ENCODE measurements at places on chromosomes 7 and 10.

DNA sequence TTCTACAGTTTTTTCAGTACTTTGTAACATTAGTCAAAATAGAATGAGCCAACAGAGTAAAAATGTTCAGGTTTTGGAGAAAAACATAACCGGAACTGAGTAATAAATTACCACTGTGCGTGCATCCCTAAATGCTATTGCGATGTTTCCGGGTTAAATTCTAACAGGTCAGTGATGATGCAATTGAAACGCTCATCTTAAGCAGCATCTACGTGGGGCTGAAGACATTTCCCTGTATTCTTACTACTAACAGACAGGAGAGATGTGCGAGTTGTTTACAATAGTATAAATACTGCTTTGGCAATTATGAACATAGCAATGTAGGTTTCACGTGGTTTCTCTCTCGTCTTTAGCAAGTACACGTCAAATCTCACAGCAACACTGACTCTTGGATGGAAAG is 149.4 kb downstream of the USP6NL start:
- no peak for DNase-seq

GRCh38 chr10:96513305-96513697 is 425 bp downstream of the TLL2 start:
- no peak for DNase-seq

GRCh38 chr7:118590107-118590506 is 365.6 kb downstream of the ANKRD7 start:
- no peak for DNase-seq

DNA sequence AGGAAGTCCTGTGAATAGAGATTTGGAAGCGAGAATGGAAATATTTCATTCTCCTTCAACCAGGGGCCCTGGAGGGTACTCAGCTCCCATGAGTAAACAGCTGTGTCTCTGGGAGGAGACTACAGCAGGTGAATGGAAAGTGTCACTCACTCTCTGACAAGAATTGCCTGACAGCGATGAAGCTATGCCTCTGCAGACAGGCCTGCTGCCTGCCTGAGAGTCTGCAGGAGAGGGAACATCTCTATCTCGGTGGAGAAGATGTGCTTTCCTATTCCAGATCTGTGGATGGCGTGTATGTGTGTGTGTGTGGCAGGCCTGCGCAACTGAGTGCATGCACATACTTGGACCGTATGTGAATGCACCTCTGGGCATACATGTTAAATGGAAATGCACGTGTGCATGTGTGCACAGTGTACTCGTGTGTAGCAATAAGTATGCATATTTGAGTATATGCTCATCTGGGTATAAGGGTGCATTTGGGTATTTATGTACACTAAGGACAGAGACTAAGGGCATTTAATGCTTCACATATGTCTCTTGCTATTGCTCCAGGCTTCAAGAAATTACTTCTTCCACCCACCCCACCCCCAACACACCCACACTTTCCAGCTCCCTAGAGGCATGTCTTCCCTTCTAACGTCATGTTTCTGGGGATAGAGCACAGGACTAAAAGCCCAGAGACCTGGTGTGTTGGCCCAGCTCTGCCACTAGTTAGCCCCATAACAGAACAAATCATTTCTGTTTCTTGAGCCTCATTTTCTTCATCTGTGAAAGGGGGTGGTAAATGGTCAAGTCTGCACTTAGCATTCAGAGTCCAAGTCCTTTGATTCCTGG is 4.6 kb upstream of the ADCYAP1R1 start:
- no peak for DNase-seq

DNA sequence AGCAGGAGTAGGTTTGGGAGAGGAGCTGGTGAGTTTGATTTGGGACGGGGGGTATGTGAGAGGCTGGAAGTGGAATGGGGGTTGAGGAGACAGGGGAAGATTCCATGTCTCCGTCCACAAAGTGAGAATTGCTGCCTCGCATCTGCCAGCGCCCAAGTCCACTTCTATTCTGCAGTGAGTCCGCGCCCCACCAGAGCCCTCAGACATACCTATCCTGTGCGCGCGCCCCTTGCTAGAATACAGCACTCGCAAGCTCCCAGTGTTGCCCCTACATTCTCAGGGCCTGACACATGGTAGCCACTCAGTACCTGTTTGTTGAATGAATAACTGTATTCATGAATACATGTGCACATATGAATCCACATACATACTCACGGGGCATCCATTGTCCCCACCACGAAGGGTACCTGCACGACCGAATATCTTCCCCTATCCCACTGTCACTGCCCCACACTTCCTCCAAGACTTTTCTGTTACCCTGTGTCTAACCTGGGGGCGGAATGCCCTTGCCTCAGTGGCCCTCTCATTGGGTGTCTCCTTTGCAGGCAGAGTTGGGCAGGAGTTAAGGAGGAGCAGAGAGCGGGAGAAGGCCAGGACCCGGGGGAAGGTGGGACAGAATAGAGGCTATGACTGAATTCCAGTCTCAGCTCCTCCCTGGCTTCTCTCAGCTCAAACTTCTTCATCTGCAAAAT is 19.9 kb downstream of the POLL start:
- no peak for DNase-seq

DNA sequence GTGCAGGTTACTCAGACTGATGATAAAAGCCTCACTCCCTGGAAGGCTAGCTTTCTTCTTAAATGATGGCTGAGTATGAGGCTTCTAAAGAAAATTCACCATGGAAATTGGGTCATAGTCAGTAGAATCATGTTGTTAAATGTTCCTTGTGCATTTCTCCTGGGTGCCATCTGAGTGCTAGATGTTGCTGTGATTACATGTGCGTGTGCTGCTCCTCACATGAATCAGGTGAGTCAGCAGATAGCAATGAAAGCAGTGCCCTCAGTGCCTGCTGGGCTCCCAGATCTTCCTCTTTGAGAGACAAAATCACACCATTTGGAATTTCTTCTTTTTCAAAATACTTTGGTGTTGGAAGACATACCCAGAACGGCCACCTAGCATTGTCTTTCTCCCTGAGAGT is 331.7 kb downstream of the XPNPEP1 start:
- no peak for DNase-seq

DNA sequence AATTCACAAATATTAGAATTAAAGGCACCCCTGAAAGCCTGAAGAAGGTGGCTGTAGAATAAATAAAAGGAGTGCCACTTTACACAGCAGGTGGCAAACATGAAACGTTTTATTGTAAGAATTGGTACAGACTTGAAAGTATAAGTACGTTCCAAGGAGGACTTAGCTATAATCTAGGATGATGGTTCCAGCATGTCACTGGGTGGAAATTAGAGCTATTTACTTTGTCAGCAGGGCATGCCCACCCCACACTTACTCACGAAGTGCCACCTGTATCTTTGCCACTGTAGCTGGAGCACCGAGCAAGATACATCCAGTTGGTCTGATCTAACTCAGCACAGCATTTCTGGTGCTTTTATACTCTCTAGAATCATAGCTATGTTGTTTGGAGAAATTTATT is 97.8 kb downstream of the GRM8 start:
- DNase-seq: no peak

- no peak for DNase-seq
Measured at GRCh38 chr7:154917808-154918160, 85.1 kb downstream of the PAXIP1 start.

DNA sequence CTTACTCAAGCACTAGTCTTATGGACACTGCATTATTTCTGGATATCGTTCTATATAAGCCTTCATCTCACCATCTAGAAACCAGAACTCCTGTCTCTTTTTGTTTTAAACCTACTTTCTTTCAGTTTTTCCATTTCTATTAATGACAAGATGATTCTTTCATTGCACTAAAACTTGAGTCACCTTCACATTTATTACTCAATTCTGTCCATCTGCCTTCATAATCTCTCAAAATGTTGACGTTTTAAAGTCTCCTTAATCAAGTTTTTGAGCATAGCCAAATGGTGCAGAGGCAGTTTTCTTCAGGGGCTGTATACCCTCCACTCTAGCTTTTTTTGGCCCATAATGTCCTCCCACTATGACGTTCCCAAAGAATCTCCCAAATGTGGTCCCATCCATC is 17.6 kb downstream of the STAM start:
- DNase-seq: no peak

- no peak for DNase-seq
Measured at GRCh38 chr10:94645285-94645684, 38.2 kb upstream of the CYP2C18 start.

DNA sequence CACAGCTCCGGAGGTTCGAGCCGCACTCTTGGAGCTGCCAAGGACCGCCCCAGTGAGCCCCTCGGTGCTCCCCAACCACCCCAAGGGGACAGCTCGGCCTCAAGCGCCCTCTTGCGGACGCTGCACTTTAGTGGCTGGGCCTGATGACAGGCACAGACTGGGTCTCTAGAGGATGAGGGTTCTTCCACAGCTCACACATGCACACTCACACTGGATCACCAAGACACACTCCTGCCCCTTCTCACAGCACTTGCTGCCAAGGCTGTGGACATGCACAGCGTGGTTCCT is 2.1 kb downstream of the RET start:
- peak; percentile 56 for DNase-seq

- DNase-seq: no peak
Measured at GRCh38 chr7:117961235-117961634, 88.0 kb upstream of the CTTNBP2 start.

DNA sequence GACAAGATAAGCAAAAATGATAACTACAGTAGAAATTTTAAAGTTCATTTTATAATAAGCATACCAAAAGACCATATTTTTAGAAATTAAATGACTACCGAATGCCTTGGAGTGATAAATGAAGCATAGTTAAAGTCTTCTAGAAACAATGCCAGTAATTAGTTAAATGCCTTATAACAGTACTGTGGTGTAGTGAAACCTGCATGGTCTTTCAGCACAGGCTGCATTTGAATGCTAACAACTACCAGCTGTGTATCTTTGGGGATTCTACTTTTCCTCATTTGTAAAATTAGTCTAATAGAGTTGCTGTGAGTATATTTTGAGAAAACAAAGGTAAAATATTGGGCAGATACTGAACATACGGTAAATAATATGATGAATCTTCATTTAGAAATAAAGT is 25.1 kb downstream of the TSPAN12 start:
- DNase-seq: no peak

DNA sequence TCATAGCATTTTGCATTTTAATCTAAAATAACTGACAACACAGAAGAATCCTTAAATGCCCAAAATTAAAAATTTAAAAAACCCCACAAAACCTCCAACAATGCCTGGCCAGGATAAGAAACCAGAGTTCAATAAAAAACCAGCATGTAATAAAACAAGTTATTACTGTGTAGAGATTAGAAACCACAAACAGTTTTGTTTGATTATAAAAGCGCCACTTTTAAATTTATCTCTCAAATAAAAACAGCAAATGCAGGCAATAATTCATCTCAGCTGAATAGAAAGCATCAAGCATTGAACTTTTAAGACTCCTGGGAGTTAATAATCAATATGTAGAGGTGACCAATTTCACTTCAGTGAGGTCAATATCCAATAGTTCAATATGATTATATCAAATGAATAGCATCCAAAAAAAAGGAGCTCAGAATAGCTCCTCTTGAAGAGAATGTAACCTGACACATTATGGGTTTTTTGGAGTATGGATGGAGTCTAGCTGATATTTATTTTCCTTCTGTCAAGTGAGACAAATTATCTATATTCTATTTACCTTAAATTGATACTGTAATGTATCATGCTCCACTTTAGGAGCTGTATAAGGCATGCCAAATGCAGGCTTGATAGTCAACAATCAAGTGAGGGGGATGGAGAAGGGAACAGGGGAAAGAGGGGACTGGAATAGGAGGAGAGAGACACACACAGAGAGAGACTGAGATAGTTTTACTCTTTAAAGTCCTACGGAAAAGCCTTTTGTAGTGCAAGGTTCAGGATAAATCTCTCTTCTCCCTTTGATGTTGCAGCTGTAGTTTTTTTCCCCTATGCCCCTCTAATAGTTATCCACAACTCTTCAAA is 130.9 kb downstream of the RSU1 start:
- DNase-seq: no peak

GRCh38 chr10:108005627-108006026 is 841.1 kb upstream of the SORCS1 start:
- DNase-seq: no peak

DNA sequence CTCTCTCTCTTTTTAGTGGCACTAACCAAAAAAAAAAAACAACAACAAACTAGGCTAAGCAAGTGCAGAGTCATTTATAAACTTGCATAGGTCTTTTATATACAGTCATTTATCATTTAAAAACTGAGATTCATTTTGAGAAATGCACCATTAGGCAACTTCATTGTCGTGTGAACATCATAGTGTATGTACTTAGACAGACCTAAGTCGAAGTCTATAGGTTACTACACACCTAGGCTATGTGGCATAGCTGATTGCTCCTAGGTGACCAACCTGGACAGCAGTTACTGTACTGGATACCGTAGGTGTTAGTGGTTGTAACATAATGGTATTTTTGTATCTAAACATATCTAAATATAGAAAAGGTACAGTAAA is 109.1 kb upstream of the SAMD8 start:
- no peak for DNase-seq

- no peak for DNase-seq
Measured at GRCh38 chr7:67267914-67268313, 271.3 kb downstream of the TYW1 start.

DNA sequence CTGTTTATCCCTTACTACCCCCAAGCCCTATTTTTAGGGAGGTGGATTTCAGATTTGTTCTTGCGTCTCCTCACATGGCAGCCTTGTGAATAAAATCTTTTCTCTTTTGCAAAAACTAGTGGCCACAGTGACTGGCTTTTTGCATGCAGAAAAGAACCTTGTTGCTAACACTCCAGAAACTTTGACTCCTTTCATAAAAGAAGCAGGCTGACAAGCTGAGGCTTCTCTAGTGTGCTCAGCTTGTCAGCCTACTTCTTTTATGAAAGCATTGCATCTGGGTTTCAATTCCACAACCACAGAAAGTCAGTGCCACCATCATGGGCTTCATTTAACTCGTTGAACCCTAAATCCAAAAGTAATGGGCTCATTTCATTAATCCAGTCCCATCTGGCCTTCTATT is 761.0 kb upstream of the COBL start:
- no peak for DNase-seq

- no peak for DNase-seq
Measured at GRCh38 chr7:153457746-153458145, 594.5 kb upstream of the DPP6 start.

DNA sequence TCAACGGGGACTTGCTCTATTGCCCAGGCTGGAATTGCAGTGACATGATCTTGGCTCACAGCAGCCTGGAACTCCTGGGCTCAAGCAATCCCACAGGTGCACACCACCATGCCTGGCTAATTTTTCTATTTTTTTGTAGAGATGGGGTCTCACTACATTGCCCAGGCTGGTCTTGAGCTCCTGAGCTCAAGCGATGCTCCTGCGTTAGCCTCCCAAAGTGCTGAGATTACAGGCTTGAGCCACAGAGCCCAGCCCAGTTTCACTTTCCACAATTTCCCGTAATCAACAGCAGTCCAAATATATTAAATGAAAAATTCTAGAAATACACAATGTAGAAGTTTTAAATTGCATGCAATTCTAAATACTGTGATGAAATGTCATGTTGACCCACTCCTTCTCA is 24.0 kb downstream of the SEPTIN14 start:
- DNase-seq: no peak

GRCh38 chr10:82888809-82889455 is 1013.9 kb downstream of the NRG3 start:
- no peak for DNase-seq

- no peak for DNase-seq
Measured at GRCh38 chr10:112295853-112296830, 12.9 kb downstream of the TECTB start.

All from SHP77 (cell line).